ENCODE measurements at places on chromosomes 3 and 15.
A peak's percentile ranks its signal among the peaks of the same experiment; 100 is the strongest.

GRCh38 chr3:23701716-23702597, 103.8 kb upstream of the UBE2E1 start:
- no peak for DNase-seq

DNA sequence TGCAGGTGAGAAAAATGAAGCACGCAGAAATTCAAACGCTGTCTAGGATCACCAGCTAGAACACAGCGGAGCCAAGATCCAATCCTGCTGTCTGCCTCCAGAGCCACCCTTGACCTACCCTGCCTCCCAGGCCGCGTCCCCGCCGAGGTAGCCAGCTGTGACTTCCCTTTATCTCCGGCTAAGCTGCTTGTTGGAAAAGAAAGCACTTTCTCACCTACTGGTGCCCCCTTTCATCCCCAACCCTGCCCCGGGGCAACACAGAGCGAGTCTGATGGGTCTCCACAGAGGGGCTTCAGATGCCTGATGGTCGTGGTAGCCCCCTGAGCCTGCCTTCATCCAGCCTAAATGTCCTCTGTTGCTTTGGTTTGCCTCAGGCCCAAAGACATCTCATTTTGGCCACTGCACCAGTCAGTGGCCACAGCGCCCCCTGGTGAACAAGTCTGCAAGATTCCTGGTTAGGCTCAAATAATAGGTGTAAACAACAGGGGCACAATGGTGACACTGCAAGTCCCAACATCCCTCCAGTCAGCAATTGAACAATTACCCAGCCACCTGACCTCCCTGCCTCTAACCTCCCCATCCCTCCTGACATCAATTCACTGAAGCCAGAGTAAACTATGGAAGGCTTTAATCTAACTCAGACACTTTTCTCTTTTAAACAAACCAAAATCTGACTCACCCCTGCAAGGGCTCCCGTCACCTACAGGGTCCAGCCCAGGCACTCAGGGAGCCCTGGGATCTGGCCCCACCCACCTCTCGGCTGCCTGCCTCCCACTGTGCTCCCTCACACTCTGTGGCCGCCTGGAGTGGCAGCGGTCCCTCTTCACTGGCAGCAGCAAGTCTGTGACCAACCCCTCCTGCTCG, 27.3 kb upstream of the BCL2L10 start:
- peak; percentile 21 for DNase-seq

- no peak for DNase-seq
These were observed 225.2 kb upstream of the SETMAR start for GRCh38 chr3:4077950-4078349.

- no peak for DNase-seq
These were observed 196.3 kb downstream of the EPHA3 start for GRCh38 chr3:89303701-89304100.

GRCh38 chr3:99953596-99953995, 135.9 kb downstream of the CMSS1 start:
- no peak for DNase-seq

- DNase-seq: no peak
These were observed 286.7 kb downstream of the DOCK3 start for GRCh38 chr3:50961386-50961785.

Data from activated naive CD8-positive, alpha-beta T cell treated with anti-CD3 and anti-CD28 coated beads, Interleukin-2, amount 50 U/mL, for 16 hours (primary cell).